AG09319 (cell line): ENCODE measurements at places on chromosomes 1 and 21.

DNA sequence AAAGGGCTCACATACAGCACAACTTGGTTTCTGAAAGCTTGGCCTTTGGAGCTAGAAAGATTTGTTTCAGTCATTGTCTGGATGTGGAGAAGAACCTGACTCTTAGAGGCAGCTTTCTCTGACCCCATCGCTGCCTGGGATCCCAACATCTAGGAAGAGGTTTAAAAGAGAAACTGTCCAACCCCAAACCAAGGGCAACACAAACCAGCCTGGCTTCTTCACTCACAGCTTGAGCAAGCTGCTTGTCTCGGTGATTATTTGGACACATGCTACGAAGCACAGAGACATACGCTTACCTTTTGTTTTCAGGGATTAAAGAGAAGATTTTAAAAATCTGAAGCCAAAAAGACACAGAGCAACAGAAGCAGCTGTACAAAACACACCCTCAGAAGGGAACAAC, 109.8 kb downstream of the ETS2 start:
- no peak for DNase-seq

GRCh38 chr1:183699616-183700160, 46.6 kb upstream of the APOBEC4 start:
- DNase-seq, result no peak

DNA sequence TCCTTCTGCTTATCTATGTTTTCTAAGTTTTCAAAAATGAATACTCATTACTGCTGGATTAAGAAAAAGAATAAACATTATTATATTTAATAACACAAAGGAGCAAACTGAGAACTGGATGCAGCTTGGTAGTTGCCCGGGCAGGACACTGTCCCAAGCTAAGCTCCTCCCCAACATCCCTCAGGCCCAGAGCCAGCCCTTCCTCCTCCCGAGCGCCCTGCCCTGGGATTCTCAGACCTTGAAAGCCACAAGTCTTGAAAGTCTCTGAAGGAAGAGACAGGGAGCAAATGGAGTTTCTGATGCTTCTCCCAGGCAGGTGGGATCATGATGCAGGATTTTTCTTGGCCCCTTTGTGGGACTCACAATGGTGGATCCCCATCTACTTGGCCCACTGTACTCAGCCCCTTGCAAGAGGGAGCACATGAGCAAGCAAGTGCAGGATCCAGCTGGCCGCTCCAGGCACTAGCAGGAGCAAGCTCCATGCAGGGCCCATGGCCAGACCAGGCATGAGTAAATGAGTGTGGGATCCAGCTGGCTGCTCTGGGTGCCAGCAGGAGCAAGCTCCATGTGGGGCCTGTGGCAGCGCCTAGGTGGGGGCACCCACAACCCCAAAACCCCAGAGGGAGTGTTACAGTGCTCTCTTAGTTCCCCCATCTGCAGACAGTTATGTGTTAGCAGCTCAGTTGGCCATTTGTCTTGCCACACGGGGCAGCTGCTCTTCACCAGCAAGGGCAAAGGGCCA, 32.1 kb upstream of the RAB4A start:
- no peak for DNase-seq

DNA sequence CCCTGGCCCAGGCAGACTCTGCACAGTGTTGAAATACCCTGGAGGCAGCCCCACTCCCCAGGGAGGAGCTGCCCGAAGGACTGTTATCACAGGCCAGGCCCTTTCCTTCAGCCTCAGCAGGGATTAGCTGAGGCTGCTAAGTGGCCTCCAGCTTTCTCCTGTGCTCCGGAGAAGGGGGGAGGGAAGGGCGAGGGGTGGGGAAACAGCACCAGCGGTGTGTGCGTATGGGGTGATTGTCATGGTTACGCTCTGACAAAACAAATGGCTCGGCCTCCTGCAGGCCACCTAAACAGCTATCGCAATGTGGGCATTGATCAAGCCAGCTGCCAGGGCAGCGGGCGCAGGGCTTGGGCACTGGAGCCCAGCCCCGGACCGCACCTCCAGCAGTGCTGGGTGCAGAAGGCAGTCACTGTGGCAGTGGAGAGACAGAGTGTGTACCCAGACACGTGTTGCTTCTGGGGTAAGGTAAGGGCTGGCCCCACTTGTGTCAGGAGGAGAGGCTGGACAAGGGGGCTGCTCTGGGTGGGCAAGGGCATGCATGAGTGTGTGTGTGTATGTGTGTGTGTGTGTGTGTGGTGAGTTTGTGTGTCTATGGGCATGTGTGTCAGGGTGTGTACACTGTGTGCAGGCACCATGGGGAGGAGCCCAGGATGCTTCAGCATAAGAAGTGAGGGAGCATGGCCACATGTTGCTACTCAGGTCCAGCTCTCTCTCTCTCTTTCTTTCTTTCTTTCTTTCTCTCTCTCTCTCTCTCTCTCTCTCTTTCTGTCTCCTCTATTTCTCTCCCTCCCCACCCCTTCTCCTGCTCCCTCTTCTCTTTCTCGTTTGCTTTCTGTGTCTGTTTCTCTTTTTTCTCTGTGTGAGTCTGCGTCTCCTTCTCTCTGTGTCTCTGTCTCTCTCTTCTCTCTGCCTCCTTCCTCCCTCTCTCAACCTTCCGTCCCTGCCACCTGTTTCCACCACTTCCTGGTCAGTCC, at the start of gene VWA5B1:
TSS of gene VWA5B1 (plus strand) at position 252 of the 974 bp plus-strand sequence. CDS start 19,727 bp downstream, outside the sequence.
- no peak for DNase-seq

DNA sequence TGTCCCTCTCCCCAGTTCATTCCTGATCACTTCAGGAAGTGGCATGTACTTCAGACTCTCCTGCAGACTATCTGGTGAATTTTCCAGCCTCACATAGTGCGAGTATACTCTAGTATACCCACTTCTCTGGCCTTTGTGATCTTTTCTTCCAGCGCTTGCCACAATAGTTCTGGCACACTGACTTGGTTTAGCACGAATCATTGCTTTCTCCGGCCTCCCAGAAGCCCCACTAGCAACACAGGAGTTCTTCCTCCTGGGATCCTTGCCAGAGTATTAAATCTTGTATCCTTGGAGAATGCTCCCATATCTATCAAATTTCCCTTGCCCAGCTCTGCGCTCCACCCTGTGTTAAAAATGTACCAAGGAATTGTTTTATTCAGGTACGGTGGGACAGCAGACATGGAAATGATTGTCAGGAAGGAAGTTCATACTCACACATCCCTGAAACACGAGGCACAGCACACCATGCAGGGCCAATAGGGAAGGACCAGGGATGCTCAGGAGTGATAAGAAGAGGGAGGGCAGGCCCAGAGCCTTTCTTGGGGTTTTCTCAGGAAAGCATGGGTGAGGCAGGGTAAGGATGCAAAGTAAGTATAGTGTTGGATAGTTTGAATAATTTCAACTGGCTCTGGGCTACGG, 136.7 kb downstream of the ADSS2 start:
- DNase-seq, result no peak

GRCh38 chr1:223203694-223204093, 60.6 kb upstream of the TLR5 start:
- no peak for DNase-seq

- no peak for DNase-seq
Observed at GRCh38 chr1:35319988-35320713, 51.6 kb downstream of the ZMYM4 start.

- no peak for DNase-seq
Observed at GRCh38 chr1:125085720-125086591, 3901.2 kb downstream of the SRGAP2C start.

DNA sequence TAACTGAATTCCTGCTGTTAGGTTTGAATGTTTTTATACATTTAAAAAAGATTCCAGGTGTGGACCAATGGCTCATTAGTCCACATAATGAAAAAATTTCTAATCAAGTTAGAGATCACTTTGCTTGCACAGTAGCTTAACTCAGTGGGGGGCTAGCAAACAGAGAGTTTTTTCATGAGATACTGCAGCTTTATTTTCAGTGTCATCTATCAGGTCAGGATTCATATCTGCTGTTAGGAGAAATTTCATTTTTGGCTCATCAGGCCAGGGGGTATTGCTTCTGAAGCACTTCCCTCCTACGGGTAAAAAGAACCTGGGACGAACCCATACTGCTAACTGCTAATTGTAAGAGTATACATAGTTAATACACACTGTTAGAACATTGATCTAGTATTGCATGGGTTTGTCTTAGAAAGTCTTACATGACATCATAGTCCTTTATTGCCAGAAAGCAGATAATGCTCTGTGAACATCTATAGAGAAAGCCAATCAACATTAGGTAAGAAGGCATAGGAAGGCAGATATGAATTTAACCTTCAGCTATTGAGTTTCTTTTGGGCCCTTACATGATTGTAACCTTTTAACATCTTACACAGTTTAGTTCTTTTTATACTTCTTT, 38.0 kb downstream of the ADGRL2 start:
- DNase-seq, result no peak

- no peak for DNase-seq
Observed at GRCh38 chr1:170274131-170274501, 128.4 kb downstream of the NTMT2 start.

- no peak for DNase-seq
Observed at GRCh38 chr1:11307852-11308251, 34.9 kb downstream of the UBIAD1 start.

- no peak for DNase-seq
Observed at GRCh38 chr1:118989878-118990378, 1.8 kb upstream of the TBX15 start.

DNA sequence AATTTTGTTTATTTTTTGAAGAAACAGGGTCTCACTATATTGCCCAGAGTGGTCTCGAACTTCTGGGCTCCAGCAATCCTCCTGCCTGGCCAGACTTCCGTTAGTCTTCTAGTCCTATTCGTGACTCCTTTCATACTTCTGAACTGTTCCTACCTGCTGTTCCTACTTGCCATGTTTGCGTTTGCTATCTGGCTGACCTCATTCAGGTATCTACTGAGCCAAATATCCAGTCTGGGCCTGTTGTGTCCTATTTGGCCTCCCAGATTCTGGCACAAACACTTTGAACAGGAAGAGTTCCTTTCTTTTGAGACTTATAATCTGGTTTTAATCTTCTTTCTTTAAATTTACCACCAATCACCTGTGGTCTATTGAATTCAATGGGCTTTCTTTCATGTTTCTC, 6.9 kb upstream of the NR1I3 start:
- DNase-seq, result no peak

- DNase-seq, result no peak
Observed at GRCh38 chr1:32362474-32363313, at the start of the genes FAM229A and TSSK3. Gene FAM229A (minus strand): TSS chr1:32362485. CDS start chr1:32362091, 394 bp downstream. Gene TSSK3 (plus strand): TSS chr1:32362539. CDS start chr1:32362702, 163 bp downstream.

DNA sequence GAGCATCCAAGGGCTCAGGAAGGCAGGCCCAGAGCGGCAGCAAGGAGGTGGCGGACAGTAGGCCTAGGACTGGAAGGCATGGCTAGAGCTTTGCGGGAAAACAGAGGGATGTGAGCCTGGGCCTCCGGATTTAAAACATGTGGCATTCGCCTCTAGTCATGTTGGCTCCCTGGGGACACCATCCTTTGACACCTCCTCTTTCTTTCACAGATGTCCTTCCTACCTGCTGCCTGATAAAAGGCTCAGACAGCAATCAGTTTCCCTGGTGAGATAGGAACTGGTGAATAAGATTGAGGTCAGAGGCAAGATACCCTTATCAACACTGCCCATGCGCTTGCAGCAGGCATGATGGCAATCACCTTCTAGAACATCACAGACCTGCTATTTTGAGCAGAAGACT, 277.6 kb downstream of the SIPA1L2 start:
- no peak for DNase-seq

DNA sequence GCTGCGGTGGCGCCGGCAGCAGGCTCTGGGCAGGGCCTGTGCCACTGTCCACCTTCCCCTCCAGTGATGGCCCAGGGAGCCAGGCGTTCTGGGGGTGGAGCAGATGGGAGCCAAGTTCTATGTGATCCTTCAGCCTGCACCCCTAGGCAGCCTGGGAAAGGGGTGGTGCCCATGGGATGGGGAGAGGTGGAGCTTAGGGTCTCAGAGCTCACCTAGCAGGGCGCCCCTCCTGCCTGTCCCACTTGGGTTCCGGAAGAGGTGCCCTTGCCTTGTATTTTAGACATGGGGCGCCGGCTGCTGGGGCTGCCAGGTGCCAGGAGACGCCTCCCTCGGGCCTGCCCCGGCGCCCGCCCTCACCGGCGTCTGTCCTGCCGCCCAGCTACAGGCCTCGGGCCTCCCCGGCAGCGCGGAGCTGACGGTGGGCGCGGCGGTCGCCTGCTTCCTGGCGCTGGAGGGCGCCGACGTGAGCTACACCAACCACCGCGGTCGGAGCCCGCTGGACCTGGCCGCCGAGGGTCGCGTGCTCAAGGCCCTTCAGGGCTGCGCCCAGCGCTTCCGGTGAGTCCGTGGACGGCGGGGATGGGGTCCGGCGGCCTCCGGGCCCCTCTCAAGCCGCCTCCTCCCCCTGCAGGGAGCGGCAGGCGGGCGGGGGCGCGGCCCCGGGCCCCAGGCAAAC, 3.1 kb upstream of the MMP23B start:
- no peak for DNase-seq

- no peak for DNase-seq
Observed at GRCh38 chr1:44290250-44291094, 64.6 kb downstream of the ERI3 start.

- DNase-seq, result no peak
Observed at GRCh38 chr1:223621312-223621734, 44.2 kb downstream of the CAPN8 start.

DNA sequence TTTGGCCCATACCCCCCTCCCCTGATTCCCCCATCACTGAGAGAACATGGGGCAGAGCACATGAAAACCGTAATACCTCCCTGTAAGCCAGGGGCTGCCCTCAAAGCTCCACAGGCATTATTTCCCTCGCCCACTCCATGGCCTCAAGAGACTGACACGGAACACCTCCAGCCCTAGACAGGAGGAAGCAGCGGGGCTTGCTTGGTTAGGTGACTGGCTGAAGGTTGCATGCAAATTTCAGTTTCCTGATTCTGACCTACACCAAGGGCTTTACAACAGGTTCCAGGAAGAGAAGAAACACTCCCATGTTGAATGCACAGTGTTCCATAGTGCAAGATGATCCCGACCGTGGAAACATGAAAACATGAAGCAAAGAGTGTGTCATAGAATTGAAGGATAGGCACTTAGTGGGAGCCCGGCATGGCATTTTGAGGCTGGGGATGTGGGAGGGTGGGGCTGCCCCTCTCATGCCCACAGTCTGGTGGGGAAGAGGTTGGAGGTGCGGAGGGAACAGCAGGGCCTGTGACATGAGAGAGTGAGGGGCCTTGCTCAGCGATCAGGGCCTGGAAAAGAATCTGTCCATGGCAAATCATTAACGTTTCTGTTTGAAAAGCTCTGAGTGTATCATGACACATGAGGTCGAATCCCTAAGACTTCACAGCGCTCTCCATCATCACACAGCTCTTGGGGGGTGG, 33.5 kb downstream of the GPR137B start:
- DNase-seq, result no peak

GRCh38 chr21:37071561-37072273, 1.2 kb downstream of the PIGP start:
- peak; percentile 73 for DNase-seq

DNA sequence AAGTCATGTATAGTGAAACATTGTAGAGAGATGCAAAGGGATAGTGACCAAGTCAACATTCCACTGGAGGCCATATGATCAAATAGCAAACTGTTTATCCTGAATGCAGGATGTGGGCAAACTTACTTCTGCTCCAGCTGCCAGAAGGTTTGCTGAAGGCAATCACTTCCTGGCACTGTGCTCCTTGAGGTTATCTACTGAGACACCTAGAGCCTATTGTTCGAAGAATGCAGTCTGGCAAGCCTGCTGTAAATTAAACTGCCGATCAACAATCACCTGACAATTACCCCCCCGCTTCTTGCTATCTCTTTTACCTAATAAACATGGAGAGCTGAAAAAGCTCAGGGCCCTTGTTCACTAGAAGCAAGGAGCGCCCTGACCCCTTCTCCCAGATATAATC, 139.4 kb upstream of the B3GALT2 start:
- no peak for DNase-seq

GRCh38 chr1:114746450-114747121, 11.2 kb downstream of the CSDE1 start:
- no peak for DNase-seq

- no peak for DNase-seq
Observed at GRCh38 chr1:183946320-183946613, 91.3 kb downstream of the COLGALT2 start.

GRCh38 chr1:54809496-54810074, 8.5 kb upstream of the TTC22 start:
- no peak for DNase-seq
